Vagina (tissue), 2 donors: ENCODE measurements at places on chromosomes 7 and 10. TPM values are rescaled to one million over a fixed set of nuclear protein-coding genes. Genes with fewer than 3 reads are reported as not detected.
A peak's percentile ranks its signal among the peaks of the same experiment; 100 is the strongest.

DNA sequence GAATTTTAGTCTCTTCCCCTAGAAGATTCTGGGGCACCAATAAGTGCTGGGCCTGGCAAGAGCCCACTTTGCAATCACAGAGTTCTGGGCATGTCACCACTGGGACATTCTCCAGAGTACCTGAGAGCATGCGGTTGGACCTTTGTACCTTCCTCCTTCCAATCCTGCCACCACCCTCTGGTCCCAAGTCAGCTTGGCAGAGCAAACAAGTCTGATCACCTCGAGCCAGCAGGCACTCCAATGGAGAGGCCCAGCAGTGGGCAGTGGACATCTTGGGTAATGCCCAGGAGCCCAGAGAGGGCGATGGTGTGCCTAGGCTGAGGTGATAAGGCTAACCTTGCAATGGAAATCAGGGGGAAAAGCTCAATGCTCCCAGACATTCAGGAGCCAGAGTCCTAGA lies 43.4 kb downstream of the SH3PXD2A start:
- no peak overlapping the region for H3K27ac ChIP-seq
- no peak overlapping the region for H3K4me3 ChIP-seq
- H3K27me3 ChIP-seq, result no peaks in the 10 kb centered on the region

- H3K27me3 ChIP-seq, result no peaks in the 10 kb centered on the region
- no peak for DNase-seq
- no peaks in the 10 kb centered on the region for H3K4me1 ChIP-seq
- H3K4me3 ChIP-seq, result no peak overlapping the region
- no peak overlapping the region for H3K27ac ChIP-seq
Measured at GRCh38 chr7:77989981-77990566, 191.5 kb downstream of the PHTF2 start.

DNA sequence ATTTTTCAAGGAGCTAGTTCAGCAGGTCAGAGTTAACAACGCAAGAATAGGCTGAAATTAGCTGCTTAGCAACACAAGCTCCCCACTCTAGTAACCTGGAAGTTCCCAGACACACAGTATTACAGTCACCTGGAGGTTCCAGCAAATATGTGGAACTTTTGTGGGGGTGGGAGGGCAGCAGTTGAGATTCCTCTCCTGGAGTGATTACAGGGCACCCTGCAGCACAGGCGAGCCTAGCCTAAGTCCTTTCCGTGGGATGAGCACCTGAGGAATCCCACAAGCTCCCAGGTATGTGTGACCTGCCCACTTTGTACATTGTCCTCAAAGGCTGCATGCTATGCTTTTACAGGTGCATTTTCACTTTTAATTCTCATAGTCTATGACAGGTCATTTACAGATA lies 13.6 kb downstream of the TPK1 start:
- H3K27me3 ChIP-seq, result no peaks in the 10 kb centered on the region
- no peak overlapping the region for H3K4me3 ChIP-seq
- H3K27ac ChIP-seq, result no peak overlapping the region

DNA sequence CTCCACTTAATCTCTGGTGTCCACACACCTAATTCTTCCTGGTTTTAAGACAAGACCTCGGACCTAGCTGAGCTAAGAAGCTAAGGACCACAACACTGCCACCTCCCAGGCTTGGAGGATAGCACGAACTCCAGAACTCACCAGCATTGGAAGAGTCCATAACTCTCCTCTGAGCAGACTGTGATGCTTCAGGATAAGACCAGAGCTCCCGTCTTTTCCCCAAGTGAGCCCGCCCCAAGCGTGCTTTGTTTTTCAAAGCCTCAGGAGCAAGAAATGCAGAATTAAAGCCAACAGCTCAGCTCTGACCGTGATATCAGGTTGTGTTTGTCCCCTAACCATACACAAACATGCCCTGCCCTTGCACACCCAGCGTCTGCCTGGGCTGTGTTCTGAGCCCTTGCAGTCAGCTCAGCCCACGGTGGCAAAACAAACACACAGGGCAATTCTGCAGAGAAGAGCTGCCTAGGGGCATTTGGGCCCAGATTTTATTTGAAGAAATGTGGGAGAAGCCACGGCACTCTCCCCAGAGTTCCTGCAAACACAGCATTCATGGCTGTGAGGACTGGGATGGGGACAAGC lies 145.4 kb downstream of the WDR11 start:
- no peak overlapping the region for H3K4me3 ChIP-seq
- no peaks in the 10 kb centered on the region for H3K4me1 ChIP-seq
- DNase-seq, result peak; percentile 74
- H3K27ac ChIP-seq, result no peak overlapping the region
- H3K36me3 ChIP-seq, result no peaks in the 10 kb centered on the region
- no peaks in the 10 kb centered on the region for H3K27me3 ChIP-seq

GRCh38 chr10:42488416-42488815 lies 150.0 kb downstream of the ZNF33B start:
- DNase-seq, result no peak
- H3K4me3 ChIP-seq, result no peak overlapping the region
- no peaks in the 10 kb centered on the region for H3K27me3 ChIP-seq
- H3K4me1 ChIP-seq, result no peaks in the 10 kb centered on the region
- no peaks in the 10 kb centered on the region for H3K36me3 ChIP-seq
- no peak overlapping the region for H3K27ac ChIP-seq

DNA sequence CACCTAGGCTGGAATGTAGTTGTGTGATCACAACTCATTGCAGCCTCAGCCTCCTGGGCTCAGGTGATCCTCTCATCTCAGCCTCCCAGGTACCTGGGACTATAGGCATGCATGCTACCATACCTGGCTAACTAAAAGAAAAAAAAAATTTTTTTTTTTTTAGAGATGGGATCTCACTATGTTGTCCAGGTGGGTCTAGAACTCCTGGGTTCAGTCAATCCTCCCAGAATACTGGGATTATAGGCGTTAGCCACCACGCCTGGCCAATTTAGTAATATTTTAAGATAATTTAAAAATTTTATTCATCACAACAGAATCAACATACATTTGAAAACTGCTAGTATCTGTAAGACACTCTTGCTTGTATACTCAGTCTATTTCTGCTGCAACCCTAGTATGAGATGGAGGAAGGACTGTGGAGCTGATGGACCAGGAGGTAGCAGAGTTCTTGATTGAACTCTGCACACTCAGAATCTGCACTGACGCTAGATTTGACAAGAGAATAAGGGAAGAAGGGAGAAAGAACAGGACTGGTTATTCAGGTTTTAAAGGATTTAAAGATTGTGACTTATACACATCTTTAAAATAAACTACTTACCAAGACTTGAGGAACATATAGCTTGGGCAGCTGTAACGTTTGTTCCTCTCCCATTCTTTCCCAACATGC lies 57.6 kb downstream of the VCL start:
- no peak for DNase-seq
- H3K4me1 ChIP-seq, result peaks cover 72% of the 10 kb centered on the region
- no peak overlapping the region for H3K4me3 ChIP-seq
- H3K27ac ChIP-seq, result no peak overlapping the region
- no peaks in the 10 kb centered on the region for H3K36me3 ChIP-seq

DNA sequence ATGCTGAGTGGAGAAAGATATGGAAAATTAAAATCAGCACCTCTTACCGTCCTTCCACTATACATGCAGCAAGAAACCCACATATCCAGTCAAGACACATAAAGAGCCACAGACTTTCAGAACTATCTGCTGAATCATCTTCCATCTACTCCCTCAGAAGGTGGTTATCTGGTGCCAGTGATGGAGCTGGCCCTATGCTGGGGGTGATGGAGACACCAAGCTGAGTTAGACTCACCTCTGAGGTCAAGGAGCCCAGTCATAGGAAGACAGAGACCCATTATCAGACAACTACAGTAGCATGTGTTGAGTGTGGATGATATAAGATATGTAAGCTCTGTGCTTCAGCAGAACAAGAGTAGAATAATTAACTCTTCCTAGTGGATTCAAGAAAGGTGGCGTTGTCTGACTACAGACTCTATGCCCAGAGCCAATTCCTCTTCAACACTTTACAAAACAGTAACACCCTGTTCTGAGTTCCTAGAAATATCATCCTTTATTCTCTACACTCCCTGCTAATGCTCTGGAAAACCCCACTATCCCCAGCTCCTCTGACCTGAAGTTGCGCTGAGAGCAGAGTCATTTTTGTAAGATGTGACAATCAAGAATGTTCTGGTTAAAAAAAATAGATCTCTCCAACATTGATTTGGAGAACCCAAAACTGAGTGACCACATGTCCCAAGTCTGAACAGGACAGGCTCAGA lies 14.3 kb downstream of the CYP3A5 start:
- H3K27ac ChIP-seq, result no peak overlapping the region
- H3K36me3 ChIP-seq, result no peaks in the 10 kb centered on the region
- no peak for DNase-seq
- no peak overlapping the region for H3K4me3 ChIP-seq

Gene ST8SIA6
- total RNA-seq, result 1.2 TPM

Gene C7orf33
- total RNA-seq, result not detected

GRCh38 chr10:44309939-44310761 lies 74.7 kb downstream of the CXCL12 start:
- H3K27ac ChIP-seq, result peak overlapping the region; percentile 82
- peak; percentile 78 for DNase-seq
- peak overlapping the region; percentile 21 for H3K4me3 ChIP-seq
- peaks cover 31% of the 10 kb centered on the region for H3K4me1 ChIP-seq
- no peaks in the 10 kb centered on the region for H3K27me3 ChIP-seq
- no peaks in the 10 kb centered on the region for H3K36me3 ChIP-seq

GRCh38 chr10:118251791-118252190 lies 90.3 kb downstream of the FAM204A start:
- no peaks in the 10 kb centered on the region for H3K36me3 ChIP-seq
- H3K4me3 ChIP-seq, result no peak overlapping the region
- no peaks in the 10 kb centered on the region for H3K27me3 ChIP-seq
- H3K4me1 ChIP-seq, result no peaks in the 10 kb centered on the region

Gene HOXA5
- 6.1 TPM for total RNA-seq

Gene OR6V1
- not detected for total RNA-seq

- no peak overlapping the region for H3K4me3 ChIP-seq
- DNase-seq, result no peak
- H3K27ac ChIP-seq, result no peak overlapping the region
Measured at GRCh38 chr10:66804962-66805361, 120.9 kb upstream of the LRRTM3 start.

Gene POLR2J2
- 2.2 TPM for total RNA-seq

Gene CDC14C
- total RNA-seq, result not detected

DNA sequence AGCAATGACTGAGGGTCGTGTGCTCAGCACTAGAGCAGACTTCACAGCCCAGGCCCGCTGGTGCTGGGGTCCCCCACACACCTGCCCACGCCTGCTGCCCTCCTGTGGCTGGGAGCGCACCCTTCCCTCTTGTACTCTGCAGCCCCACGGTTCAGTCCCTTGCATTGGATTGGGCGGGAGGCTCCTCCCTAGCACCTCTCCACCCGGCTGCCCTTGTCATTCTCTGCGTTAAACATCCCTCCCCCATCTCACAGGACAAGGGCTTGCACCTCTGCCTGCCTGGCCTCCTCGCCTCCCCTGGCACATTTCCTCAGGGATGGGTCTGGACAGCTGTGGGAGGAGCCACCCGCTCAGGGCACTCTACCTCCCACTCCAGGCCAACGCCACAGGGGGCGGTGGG lies 68.6 kb downstream of the ALOX5 start:
- no peak overlapping the region for H3K4me3 ChIP-seq
- peak; percentile 93 for DNase-seq

- H3K27ac ChIP-seq, result peak overlapping the region; percentile 75
- no peaks in the 10 kb centered on the region for H3K36me3 ChIP-seq
- H3K4me3 ChIP-seq, result no peak overlapping the region
- H3K4me1 ChIP-seq, result peaks cover 31% of the 10 kb centered on the region
Measured at GRCh38 chr7:100169147-100169850, 882 bp upstream of the GAL3ST4 start.

Gene FZD1
- total RNA-seq, result 16.5 TPM

DNA sequence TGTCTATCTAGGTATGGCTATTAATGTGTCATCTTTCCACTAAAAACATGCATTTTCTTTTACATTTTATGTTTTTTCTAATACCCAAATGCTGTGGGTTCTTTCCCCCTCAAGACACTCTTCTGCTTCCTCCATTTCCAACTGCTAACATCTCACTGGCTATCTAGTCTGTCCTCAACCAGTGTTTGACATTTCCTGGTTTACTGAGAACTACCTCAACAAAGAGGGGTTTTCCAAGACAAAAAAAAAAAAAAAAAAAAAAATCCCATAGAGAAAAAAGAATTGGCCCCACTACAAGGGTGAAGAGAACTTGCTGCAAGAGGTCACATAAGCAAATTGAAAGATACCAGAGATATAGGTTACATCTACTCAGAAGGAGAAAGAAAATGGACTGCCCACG lies 359.7 kb downstream of the CRPPA start:
- DNase-seq, result no peak
- H3K36me3 ChIP-seq, result no peaks in the 10 kb centered on the region
- H3K4me1 ChIP-seq, result peaks cover 21% of the 10 kb centered on the region
- H3K27me3 ChIP-seq, result no peaks in the 10 kb centered on the region
- no peak overlapping the region for H3K27ac ChIP-seq

Gene SLC26A5
- not detected for total RNA-seq

DNA sequence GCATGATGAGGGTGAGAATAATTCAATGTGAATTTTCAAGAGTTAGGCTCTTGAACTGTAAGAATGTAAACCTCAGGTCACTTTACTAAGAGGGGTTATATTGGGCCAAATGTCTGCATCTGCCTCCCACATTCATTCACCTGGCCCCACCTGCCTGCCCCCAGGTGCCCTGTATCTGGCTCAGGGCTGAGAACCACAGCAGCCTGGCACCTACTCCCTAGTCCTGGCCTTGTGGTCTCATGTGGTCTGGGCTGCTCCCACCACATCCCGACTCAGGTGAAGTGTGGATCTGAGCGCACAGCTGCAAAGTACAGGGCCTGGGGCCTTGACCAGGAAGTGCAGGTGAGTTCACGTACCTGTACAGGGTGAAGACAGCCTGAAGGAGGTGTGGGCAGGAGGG lies 182.1 kb downstream of the PFKFB3 start:
- no peaks in the 10 kb centered on the region for H3K27me3 ChIP-seq
- no peaks in the 10 kb centered on the region for H3K36me3 ChIP-seq
- peaks cover 17% of the 10 kb centered on the region for H3K4me1 ChIP-seq
- DNase-seq, result no peak

Gene LRCH4
- 72.2 TPM for total RNA-seq

Gene ORAI2
- total RNA-seq, result 15.5 TPM

GRCh38 chr10:85642421-85643170 lies 724.0 kb downstream of the GRID1 start:
- no peaks in the 10 kb centered on the region for H3K36me3 ChIP-seq
- H3K4me3 ChIP-seq, result no peak overlapping the region
- peak overlapping the region; percentile 6 for H3K27ac ChIP-seq
- no peaks in the 10 kb centered on the region for H3K27me3 ChIP-seq
- peak; percentile 52 for DNase-seq

Gene NYAP1
- 3.9 TPM for total RNA-seq

DNA sequence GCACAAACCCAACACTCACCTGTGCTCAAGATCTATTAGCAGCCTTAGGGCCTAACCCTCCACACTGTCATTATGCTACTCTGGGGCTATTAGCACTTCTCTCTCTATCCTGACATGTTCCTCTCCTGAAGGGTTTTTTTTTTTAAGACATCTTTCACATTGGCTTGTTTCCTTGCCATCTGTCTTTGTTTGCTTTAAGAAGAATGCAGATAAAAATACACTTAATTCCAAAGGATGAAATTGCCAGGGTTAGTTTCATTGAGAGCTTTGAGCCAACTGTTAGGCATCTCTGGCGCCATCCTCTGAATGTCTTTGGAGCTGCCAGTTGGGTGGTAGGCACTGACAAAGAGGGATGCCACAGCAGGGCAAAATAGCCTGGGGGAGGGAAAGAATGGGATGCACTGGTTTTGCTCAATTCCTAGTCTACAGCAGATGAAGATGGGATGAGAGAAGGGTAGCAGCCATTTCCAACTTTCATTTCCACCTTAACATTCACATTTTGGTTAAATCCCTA lies 399.2 kb downstream of the SORCS1 start:
- H3K27me3 ChIP-seq, result no peaks in the 10 kb centered on the region
- H3K4me1 ChIP-seq, result no peaks in the 10 kb centered on the region
- no peaks in the 10 kb centered on the region for H3K36me3 ChIP-seq
- no peak overlapping the region for H3K4me3 ChIP-seq
